ENCODE measurements at places on chromosomes 1 and 21. TPM values are rescaled to one million over a fixed set of nuclear protein-coding genes. Genes with fewer than 3 reads are reported as not detected.

- no peak for DNase-seq
Measured at GRCh38 chr1:168372307-168372706, 91.6 kb downstream of the TBX19 start.

KPRP gene
- not detected for total RNA-seq

CFHR2 gene
- not detected for total RNA-seq

DNA sequence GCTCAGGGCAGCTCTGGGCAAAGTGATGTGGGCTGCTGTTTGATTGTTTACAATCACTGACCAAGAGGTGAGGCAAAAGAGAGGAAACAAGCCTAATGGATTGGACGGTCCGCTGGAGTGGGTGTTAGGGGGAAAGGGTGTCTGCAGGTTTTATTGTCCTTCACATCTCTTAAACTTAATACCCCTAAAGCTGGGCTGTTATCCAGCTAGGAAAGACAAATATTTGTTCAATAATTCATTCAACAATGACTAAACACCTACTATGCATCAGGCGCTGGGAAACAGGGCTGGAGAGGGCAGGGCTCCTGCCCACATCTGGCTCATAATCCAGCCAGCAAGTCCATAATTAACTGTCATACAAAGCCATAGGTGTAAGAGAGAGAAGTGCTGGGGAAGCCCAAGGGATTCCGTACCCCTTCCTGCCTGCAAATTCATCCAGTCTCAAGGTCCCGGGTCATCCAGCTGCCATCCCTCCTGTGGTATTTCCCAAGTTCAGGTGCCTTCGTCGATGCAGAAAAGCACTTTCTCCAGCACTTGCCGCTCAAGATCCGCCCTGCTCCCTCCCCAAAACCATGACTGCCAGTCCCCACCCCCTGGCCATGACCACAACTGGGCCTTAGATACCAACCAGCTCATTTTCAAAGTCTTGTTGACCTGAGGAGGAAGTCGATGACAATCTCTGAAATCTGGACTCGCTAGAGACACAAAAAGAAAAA lies 10.7 kb downstream of the TMEM63A start:
- DNase-seq, result no peak

FLG gene
- total RNA-seq, result not detected

PLEKHO1 gene
- total RNA-seq, result 42.8 TPM

Data from left cardiac atrium (tissue), 4 donors.